ENCODE measurements at places on chromosomes 12 and 14. TPM values are rescaled to one million over a fixed set of nuclear protein-coding genes. Genes with fewer than 3 reads are reported as not detected.

GRCh38 chr12:120473807-120474615 is 4.5 kb upstream of the SRSF9 start:
- no peak for DNase-seq

DNA sequence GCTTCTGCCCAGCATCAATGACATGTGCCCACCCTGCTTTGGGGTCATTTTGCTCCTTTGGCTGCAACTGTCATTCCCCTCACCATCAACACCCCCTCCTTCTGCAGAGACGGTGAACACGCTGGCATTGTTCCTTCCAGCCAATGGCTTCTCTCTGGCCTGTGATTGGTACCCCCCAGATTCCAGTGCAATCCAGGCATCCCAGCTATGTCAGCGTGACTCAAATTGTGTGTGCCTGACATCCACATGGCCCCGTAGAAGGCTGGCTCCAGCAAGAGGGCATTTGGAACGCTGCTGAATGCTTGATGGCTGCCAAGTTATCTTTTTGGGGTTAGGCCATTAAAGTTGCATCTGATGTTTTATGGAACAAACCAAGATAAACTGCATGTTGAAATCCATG is 21.0 kb upstream of the CCND2 start:
- DNase-seq, result no peak

GRCh38 chr12:8780389-8780788 is 42.0 kb upstream of the A2ML1 start:
- no peak for DNase-seq

- no peak for DNase-seq
Measured at GRCh38 chr12:96822641-96823040, 84.4 kb upstream of the NEDD1 start.

DNA sequence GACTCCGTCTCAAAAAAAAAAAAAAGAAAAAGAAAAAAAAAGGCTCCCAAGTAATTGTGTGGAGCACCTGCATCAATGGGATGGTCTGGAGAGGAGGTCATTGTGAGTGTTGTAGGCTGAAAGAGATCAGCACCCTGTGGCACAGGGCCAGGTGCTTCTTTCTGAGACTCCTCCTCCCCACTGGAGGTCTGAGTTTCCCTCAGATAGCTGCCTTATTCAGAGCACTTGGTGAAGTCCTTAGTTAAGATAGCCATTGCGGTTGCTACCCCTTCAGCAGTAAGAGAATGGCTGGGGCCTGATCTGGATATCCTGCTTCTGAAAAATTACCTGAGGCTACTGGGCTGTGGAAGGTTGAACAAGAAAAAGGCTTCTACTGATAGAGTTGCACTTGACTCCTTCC is 69.8 kb downstream of the ANO6 start:
- DNase-seq, result no peak

DNA sequence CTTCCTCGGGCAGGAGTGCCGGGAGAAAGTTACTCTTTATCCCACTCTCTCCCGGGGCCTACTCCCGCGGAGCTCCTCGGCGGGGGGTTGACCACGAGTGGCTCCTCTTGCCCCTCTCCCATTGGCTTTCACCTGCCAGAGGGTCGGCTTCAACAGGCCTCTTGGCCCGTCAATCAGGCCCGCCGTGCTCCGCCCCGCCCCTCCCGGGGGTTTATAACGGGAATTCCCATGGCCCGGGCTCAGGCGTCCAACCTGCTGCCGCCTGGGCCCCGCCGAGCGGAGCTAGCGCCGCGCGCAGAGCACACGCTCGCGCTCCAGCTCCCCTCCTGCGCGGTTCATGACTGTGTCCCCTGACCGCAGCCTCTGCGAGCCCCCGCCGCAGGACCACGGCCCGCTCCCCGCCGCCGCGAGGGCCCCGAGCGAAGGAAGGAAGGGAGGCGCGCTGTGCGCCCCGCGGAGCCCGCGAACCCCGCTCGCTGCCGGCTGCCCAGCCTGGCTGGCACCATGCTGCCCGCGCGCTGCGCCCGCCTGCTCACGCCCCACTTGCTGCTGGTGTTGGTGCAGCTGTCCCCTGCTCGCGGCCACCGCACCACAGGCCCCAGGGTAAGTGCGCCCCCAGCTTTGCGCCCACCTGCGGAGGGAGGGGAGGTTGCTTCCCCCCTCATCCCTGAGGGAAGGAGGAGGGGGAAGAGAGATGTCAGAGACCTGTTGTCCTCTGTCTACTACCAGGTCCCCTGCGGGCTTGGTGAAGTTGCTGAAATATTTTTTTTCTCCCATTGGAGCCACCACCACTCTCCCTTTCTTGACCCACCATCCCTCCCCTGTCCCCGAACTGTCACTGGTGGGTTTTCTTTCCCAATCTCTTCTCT is at the start of gene SMOC1:
Gene SMOC1 (plus strand): TSS at position 242 of the 869 bp plus-strand sequence. CDS start 263 bp downstream, at position 505.
- no peak for DNase-seq

DNA sequence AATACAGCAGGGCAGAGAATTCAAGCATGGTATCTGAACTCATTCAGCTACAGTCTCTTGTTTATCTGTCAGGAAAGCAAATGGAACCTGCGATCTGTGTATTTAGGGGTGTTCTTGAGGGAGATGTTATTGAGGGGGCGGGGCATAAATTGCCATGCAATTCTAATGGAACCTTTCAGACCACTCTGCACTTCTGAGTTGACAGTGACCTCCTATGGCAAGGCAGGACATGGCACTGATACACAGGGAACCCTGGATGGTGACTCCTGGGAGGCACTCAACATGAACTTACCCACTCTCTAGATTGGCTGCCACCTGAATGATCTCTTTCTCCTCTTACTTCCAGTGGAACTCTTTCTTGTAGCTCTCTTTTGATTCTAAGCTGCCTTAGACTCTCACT is 787.3 kb downstream of the VRK1 start:
- no peak for DNase-seq

GRCh38 chr12:126676434-126676833 is 1590.5 kb upstream of the TMEM132C start:
- DNase-seq, result no peak

DNA sequence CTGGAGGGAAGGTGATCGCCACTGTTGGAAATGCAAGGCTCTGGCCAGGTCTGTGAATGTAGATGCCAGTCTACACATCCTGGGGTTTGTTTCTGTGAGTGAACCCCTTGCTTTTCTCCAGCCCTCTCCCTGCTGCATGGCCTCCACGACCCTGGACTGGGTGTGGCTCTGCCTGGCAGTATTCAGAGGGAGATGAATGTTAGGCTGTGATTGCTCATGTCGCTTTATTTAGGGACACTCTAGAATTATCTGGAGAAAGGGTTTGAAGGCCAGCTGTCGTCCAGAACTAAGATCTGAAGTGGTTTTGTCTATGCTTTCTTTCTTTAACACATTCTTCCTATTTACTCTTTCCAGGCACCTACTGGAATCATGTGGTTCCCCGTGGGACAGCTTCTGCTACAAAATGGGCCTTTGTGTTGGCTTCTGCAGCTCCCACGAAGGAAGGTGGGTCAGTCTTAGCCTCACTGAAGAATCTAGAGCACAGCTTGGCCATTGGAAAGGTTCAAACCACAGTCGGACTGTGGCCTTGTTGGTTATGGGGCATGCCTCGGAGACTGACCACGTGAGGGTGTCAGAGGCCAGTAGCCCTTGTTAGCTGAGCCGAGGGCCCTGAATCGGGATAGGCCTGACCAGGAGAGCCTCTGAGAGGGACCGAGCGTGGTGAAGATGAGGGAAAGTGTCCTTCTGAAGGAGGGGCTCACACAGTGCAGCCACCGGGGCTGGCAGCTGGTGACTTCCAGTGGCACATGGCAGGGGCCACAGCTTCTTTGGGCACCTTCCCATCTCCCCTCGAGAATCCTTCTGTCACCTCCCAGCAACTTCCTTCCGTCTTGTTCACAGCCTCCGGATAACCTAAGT is 59.1 kb downstream of the ANKRD9 start:
- DNase-seq, result no peak

DNA sequence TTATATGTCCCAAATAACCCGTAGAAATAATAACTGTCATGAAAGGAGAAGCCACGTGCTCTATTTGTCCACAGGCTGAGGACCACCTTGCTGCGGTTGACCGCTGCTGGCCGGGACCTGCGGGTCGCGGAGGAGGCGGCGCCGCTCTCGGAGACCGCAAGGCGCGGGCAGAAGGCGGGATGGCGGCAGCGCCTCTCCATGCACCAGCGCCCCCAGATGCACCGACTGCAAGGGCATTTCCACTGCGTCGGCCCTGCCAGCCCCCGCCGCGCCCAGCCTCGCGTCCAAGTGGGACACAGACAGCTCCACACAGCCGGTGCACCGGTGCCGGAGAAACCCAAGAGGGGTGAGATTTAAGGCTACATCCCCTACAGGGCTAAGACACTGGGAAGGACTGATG is 21.0 kb downstream of the RPGRIP1 start:
- DNase-seq, result no peak

GRCh38 chr12:11500861-11501230 is 105.5 kb upstream of the PRB2 start:
- no peak for DNase-seq

DNA sequence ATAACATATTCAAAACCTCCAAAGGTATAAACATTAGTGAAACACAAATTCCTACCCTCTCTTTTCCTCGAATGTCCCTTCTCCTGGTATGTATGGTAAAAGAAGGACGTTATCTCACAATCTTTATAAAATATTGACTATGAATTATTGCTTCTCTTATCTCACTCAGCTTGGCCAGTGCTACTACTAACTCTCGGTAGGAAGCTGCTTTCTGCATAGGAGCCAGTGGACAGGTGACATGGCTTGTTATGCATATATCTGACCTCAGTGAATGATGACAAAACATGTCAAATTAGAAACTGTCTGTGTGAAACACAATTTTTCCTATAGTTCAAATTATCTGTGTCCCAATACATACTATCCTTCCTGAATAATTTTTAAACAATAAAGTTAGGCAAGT is 48.5 kb upstream of the FLRT2 start:
- no peak for DNase-seq

DNA sequence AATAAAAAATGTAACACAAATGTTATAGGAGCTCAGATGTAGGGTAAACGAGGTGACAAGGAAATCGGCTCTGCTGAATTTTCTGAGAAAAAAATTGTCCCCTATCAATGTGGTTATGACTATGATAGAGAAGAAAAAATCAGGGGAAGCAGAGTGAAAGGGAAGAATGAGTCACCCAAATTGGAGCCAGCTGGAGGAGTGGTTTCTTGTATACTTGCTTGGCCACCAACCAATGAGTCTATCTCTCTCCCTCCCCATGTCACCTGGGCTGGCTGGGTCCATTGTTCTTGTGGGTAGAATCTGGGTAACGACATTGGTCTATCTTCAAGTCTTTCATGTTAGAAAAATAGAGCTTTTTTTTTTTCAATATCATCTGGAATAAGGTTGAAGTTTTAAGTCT is 196.6 kb upstream of the FLRT2 start:
- DNase-seq, result no peak

DNA sequence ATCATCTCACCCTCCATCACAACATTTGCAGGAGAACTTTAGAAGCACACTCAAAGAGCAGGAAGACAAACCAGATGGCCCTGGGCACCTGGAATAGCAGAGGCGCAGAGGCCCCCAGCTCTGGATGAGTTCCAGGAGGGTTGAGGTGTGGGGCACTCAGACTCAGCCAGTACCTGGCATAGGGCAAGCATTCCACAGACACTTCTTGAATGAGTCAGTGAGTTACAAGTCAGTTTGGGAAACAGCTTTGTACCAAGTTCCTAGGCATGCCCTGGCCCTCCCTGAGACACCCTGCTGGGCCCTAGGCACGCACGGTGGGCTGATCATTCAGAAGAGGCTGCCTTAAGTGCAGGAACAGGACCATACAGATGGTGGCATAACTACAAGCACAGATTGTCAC is 54.3 kb downstream of the MAP3K9 start:
- DNase-seq, result no peak

DNA sequence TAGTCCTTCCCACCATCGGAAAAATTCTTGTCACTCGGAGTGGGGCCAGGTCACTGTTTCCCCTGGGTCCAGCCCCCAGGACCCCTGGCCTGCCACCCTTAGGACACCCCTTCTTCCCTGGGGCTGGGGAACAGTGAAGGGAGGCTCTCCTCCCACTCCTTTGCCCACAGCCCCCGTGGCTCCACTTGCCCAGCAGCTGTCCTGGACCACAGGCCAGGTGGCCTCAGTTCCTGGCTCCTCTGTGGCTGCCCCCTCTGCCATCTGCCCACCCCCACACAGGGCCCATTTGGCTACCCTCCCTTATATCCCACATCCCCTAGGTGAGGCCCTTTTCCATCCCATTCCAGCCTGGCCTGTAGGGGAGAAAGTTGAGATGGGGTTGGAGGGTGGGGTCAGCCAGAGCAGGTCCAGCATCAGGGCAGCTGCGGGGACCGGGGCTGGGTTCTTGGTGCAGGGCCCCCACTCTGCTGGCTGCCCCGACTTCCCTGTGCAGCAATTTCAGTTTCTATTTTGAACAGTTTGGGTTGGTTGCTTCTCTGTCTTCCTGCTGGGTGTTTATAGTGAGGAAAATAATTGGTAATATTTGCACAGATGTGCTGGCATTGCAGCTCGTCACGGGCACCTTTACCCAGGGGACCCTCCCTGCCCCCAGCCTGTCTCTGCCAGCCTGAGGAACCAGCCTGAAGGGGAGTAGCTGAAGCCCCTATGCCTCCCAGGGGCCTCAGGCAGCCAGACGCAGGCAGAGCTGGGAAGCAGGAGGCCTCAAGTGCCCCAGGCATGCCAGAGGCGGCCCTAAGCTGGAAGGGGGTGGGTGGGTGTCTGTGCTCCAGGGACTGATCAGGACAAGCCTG is 23.4 kb downstream of the SYNDIG1L start:
- peak; percentile 64 for DNase-seq

DNA sequence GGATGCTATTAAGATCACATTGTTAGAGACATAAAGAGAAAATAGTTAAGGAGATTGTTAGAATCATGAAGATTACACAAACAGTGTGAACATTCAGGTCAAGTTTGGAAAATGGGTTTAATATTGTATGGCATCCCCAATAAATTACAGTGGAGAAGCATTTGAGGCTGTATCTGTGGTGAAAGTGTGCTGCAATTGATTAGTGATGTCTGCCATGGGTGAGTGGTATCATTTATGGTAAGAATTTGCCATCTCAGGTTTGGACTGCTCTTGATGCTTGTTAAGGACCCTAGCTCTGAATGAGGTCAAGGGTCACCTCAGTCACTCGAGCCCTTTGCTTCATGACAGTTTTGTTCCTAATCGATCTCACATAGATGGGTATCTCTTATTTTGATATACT is 265.7 kb upstream of the SRRM4 start:
- no peak for DNase-seq

GRCh38 chr14:20341646-20342045 is 1.8 kb upstream of the PARP2 start:
- DNase-seq, result no peak

KRT2 gene
- total RNA-seq, result not detected

NKX2-1 gene
- not detected for total RNA-seq

KRT4 gene
- not detected for total RNA-seq

PRIMA1 gene
- 1.3 TPM for total RNA-seq

TSHR gene
- total RNA-seq, result 0.39 TPM

CCDC197 gene
- total RNA-seq, result not detected

KIF26A gene
- 3.2 TPM for total RNA-seq

COX8C gene
- total RNA-seq, result not detected
